CD4-positive, alpha-beta T cell treated with Interleukin-6 at 100 ng/mL for 8 hours (primary cell): ENCODE measurements at places on chromosomes 4 and X.

DNA sequence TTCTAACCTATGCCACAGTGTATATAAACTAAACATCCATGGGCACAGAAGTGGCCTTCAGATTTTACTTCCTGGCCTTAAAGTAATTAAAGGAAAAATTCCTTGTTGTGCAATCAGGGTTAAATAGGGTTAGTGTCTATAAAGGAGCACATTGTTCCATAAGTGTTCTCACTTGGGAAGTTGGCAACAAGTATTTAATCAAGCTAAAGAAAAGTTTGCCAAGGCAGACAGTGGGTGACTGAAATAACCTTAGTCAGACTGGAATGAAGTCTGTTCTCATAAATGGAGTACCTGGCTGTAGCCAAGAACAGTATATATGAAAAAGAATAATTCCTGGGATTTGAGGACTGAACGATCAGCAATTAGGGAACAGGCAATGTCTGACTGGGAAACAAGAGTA is 213.6 kb downstream of the HTR2C start:
- DNase-seq, result no peak

DNA sequence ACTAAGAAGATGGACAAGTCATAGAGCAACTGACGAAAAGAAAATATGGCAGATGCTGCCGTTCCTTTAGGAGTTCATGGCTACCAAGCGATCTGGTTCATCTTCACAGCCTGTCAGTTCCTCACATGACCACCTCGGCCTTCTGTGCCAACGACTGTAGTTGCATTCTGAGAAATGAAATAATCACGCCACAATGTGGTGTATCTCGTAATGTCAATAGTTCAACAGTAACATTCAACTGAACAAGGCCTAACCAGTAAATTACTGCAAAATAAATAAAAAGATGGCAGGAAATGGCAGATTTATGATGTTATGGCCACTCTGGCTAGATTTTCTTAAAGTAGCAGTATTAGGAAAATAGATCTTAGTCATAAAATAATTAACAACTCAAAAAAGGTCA is 4.4 kb downstream of the GPRIN3 start:
- DNase-seq, result peak; percentile 67

DNA sequence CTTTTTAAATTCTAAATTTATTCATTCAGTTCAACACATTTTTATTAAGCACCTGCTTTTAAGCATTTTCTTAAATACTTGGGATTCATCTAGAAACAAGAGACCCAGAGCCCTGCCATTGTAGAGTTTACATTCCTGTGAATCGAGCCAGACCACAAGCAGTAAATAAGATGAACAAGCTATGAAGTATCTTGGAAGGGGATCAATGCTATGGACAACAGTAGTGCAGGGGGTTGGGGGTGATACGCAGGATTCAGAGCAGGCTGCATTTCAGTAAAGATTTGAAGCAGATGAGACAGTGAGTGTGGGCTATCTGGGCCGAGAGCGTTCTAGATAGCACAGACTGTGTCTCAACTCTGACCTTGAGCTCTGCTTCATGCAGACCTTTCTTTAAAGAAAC is 35.1 kb downstream of the CLDN22 start:
- no peak for DNase-seq

DNA sequence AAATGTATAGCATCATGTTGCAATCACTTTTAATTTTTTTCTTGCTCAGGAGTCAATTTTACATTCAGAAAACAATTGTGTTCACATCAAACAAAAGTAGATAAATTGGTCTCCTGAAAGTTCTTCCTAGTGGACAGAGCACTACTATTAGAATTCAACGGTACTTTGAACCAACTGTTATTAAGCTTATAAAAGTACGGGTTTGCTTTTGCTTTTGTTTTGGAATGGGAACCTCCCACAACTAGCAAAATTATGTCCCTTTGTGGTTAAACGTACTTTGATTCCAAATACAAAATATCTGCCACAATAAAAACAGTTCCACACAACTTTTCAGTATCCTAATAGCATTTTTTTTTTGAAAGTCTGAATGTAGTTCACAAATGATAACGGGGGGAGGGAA is 8.6 kb upstream of the MAPK10 start:
- DNase-seq, result no peak

- no peak for DNase-seq
Measured at GRCh38 chr4:184392316-184392715, 82.0 kb downstream of the IRF2 start.

- DNase-seq, result no peak
Measured at GRCh38 chrX:93259029-93259428, 414.3 kb downstream of the NAP1L3 start.

DNA sequence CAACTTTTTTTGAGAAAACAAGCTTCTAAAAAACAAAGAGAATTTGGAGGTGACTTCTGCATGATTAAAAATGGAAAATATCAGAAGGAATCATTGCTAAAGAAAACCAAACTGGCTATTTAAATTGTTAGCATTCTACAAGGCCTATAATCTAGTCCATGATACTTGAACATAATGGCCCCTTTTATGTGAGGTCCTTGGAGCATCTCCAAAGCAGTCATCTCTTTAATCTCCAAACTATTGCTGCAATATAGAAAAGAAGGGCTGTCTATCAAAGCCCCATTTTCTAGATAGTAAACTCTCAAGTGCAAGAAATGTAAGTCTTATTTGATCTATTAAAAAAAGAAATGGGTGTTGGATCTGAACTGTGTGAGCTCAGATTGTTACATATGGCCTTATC is 615.1 kb downstream of the CENPC start:
- no peak for DNase-seq

DNA sequence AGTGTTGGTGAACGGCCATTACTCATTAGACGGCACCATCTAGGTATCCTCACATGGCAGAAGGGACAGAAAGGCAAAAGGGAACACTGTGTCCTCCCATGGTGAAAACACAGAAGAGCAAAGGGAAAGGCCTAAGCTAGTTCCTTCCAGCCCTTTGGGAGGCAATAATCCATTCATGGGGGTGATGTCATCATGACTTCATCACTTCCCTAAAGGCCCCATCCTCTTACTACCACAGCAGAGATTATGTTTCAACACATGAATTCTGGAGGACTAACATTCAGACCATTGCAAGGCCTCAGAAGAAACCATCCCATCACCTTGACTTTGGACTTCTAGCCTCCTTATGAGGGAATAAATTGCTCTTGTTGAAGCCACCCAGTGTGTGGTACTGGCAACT is 238.2 kb downstream of the MGST2 start:
- no peak for DNase-seq

DNA sequence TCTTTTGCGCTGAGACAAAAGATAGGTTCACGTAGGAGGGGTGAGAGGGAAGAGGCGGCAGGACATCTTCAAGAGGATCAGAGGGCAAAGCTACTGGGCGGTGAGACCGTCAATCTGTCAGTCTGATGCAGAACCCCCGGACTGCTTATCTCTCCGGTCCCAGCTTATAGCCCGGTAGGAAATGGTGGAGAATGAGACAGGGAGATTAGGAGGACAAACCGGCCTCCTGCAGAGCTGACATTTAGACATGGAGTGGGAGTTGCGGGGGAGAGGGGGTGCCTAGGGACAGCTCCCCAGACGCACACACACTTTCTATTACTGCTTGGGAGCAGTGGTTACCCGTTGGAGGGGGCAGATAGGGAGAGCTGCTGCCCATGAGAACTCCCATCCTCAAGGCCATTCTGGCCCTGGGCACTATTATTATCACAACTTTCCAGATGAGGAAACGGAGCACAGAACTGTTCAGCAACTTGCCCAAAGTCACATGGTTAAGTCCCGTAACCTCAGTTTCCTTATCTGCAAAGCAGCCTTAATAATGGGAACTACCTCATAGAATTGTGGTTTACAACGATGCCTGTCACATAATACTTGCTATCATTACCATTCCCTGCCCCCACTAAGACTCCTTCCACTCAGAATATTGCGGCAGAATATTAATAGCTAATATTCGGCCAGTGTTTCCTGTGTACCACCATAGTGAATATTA is 1.1 kb upstream of the HDAC6 start:
- no peak for DNase-seq

DNA sequence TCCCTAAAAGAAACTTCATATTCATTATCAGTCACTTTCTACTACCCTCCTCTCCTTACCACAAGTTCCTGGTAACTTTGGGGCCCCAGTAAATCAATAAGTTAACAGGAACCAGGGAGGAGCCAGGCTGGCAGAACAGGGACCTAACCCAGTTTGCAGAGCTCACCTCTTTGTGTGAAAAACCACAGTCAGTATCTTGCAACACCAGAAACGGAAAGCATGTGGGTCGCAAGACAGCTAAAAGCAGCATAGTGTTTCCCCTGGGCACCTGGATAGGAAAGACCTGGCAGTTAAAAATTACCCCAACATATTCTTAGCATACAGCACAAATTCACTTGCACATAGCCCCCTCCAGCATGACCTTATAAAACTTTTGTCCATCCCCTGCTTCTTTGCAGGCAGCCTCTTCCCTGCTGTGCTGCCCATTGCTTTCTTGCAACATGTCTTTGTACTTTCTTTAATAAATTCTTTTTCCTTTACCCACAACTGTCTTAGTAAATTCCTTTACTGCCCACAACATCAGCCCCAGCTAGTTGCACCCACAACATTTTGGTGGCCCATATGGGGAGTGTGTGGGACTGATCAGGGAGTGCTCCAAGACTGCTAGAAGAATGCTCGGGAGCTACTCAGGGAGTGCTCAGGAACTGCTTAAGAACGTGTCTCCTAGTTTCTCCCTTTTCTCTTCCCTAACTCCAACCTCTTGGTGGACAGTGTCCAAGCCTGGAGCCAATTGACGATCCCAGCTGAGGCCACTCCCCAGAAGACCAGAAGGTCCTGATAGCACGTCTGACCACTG is 83.4 kb downstream of the MSN start:
- DNase-seq, result peak; percentile 54

GRCh38 chrX:108438110-108438623 is at the start of gene COL4A6:
Gene COL4A6, minus strand, starts transcription at chrX:108438422. Its CDS starts 226 bp downstream, at chrX:108438196.
- DNase-seq, result no peak

DNA sequence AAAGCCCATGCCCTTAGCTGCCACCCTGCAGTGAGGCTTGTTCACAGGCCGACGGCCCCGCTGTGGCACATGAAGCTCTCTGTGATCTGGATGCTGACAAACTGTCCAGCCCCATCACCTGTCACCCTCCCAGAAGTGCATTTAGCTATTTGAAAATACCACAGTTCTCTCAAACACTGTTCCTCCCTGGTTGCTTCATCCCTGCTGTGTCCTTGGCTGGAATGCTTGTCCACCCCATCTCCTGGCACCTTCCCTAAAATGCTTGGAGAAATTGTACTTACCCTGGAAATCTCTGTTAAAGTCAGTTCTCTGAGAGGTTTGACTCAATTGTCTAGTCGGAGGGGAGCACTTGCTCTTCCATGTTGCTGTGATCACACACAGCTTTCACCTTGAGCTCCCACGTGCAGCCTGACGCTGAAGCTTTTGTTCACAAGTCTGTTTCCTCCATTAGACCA is 10.1 kb downstream of the SYNPO2 start:
- no peak for DNase-seq

DNA sequence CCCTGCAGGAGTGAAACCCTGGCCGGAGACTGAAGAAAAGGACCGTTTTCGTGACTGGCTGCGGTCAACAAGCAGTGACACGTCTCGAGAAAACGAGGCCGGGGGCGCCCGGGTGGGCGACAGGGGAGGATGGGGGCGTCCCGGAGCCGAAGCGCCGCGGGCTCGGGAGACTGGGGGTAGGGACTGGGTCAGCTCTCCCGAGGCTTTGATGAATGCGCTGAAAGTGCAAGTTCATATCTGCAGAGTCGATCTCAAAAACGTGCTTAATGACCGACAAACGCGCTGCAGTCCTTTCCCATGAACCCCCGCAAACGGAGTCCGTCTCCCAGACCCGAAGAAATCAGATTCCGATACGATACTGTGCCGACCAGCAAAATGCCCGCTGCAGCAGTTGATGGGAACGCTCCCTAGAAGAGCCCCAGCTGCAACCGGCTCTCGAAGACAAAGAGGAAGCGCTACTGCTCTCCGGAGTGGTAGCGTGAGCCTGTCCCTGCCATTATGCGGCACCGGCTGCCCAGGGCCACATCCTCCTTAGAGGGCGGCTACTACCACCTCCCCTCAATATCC is 806 bp upstream of the CD99L2 start:
- DNase-seq, result peak; percentile 15

GRCh38 chr4:118398226-118399090 is 45.7 kb upstream of the PRSS12 start:
- DNase-seq, result no peak

GRCh38 chr4:157591245-157591644 is 370.7 kb downstream of the GRIA2 start:
- no peak for DNase-seq

GRCh38 chrX:100648458-100649417 is 4.7 kb downstream of the SRPX2 start:
- no peak for DNase-seq

DNA sequence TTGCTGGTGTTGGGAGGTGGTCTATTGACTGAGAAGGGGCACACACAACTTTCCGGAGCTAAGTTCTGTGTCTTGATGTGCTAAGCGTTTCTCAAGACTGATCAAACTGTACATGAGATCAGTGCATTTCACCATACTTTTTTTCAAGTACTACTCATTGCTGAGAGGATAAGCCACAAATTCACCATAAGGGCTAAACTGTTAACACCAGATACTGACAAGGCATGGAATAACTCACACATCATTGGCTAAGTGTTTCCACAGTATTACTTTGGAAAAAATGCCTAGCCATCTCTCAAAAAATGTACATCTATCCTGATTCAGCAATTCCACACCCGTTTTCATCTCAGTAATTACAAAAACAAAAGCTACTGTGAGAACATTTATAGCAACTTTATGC is 13.0 kb downstream of the RBMX start:
- no peak for DNase-seq

DNA sequence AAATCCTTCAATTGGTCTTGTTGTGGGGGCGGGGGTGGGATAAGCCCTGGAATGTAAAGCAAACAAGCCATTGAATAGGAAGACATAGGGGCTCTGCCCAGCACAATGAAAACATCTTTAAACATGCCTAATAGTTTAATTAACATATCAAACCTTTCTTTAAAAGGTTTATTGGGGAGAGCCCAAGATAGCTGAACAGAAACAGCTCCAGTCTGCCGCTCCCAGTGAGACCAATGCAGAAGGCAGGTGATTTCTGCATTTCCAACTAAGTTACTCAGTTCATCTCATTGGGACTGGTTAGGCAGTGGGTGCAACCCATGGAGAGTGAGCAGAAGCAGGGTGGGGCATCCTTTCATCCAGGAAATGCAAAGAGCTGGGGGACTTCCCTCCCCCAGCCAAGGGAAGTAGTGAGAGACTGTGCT is 327.2 kb upstream of the CNKSR2 start:
- DNase-seq, result no peak

DNA sequence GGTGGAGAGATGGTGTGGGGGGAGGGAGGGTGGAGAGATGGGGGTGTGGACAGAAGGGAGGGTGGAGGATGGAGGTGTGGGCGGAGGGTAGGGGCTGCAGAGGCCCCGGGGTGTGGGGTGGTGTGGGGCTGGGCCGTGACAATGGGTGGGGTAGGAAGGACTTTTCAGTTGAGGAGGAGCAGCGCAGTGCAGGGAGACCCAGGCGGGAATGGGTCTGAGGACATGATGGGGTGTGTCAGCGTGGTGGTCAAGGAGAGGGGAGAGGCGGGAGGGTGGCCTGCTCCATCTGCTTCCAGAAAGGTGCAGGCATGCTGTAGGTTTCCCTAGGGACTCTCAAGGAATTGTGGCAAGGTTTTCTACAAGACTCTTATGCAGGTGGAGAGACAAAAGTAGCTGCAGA is 48.9 kb downstream of the RGS12 start:
- DNase-seq, result no peak

- DNase-seq, result no peak
Measured at GRCh38 chr4:54484383-54484782, 173.4 kb upstream of the KIT start.

- DNase-seq, result no peak
Measured at GRCh38 chr4:24968278-24968677, 55.4 kb upstream of the CCDC149 start.
